NCI-H510A treated with DMSO at 0.1 percent for 48 hours (cell line): ENCODE measurements at places on chromosomes 2 and 18.

DNA sequence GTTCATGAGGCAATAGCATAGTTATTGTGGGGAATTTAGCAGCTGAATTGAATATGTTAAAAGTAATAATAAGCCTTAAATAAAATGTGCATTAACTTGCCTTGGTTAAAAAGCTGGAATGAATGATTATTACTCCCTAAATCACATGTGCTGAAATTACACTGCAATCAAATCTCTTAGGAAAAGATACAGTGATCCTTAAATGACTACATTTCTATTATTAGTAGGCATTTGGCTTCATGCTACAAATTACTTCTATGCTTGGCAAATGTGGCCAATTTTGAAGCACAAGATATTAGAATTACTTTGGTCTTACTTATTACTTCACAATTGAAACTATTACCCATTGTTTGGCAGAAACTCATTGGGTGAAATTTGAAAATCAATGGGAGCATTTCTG lies 5.4 kb downstream of the RND3 start:
- DNase-seq, result no peak

DNA sequence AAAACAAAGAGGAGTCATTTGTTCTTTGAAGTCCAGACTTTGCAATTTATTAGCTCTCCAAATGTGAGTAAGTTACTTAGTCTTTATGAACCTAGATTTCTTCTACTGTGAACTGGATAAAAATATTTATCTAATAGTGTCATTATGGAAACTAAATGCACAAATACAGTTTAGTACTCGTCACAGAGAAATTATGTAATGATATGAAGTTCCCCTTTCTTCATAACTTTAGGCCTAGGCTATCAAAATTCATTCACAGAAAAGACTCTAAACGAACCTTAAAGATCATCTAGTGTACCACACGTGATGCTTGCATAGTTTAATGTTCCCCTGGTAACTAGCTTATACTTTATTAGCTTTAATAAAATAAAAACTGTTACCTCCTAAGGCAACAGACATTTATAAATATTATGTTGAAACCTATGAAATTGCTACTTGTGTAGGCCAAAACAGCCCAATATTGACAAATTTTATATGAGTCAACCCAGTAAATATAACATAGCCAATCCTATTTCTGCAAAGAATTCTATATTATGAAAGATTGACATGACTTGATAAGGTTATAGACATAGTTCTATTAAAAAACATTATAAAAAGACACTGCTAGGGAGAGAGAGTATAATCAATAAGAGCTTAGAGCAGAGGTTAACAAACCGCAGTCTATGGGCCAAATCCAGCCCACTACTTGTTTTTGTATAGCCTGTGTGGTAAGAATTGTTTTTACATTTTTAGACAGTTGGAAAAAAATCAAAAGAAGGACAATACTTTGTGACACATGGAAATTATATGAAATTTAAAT lies 44.9 kb upstream of the ITPRID2 start:
- DNase-seq, result no peak

DNA sequence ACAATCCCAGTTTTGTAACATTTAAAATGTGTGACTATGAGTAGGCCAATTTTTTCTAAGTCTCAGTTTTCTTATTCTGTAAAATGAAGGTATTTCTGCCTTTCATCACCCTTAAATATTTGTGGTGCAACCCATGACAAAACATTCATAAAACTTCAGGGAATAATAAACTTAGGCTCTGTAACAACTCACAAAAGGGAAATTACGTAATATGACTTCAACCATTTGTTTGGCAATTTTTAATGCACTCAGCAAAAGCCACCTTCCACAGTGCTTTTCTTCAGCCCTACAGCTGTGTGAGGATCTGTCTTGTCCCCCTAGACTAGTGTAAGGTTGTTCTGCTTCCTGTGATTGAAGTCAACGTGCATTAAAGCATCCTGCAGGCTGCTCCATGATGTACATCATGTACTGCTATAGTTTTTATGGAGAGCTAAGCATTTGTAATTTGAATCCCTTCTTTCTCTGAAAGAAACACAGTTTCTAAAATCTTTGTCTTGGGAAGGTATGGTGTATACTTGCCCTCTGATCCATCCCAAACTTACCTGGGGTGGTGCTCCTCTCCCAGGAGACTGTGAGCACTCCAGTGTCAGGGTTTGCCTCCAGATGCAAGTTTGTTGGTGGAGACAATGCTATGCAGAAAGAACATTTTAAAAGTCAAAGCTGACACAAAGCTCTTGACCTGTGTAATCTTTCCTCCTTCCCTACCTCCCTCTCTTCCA lies 39.1 kb downstream of the FN1 start:
- no peak for DNase-seq

DNA sequence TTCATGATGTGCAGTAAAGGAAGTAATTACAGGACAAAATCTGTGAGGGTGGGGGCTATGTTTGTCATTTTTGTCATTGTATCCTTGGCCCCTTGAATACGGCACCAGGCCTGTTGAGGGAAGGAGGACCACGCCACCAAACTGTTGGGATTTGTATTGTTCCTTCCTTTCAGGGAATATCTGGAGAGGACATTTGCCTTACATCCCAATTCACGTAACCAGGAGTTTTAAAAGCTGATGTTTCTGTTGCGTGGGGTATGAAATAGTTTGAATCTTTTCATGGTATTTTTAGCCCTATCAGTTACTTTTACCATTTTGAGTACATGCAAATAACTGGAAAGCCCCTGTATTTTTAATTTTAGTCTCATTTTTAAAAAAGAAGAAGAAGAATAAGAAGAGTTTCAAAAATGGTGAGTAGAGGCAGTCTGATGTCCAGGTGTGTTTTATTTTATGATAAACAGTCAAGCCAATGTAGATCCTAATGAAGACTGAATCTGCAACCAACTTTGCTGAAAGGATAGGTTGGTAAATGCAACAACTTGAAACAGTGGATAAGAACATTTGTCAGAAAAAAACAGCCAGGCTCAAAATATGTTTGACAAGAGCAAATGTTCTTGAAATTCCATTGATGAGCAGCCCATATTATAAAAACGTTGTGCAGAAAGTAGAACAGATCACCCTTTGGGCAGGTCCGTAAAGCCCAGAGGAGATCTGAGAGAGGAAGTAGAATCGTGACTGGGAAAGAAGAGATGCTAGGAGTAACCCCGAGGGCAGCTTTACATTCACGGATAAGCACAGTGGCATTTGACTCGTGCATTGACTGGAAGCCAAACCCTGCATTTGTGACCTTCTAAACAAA lies 54.5 kb downstream of the RASGRP3 start:
- DNase-seq, result no peak

- DNase-seq, result no peak
Measured at GRCh38 chr18:52617931-52618330, 277.9 kb downstream of the DCC start.
